Activated CD8-positive, alpha-beta memory T cell treated with anti-CD3 and anti-CD28 coated beads for 4 hours (primary cell): ENCODE measurements at places on chromosomes 12 and 14.

DNA sequence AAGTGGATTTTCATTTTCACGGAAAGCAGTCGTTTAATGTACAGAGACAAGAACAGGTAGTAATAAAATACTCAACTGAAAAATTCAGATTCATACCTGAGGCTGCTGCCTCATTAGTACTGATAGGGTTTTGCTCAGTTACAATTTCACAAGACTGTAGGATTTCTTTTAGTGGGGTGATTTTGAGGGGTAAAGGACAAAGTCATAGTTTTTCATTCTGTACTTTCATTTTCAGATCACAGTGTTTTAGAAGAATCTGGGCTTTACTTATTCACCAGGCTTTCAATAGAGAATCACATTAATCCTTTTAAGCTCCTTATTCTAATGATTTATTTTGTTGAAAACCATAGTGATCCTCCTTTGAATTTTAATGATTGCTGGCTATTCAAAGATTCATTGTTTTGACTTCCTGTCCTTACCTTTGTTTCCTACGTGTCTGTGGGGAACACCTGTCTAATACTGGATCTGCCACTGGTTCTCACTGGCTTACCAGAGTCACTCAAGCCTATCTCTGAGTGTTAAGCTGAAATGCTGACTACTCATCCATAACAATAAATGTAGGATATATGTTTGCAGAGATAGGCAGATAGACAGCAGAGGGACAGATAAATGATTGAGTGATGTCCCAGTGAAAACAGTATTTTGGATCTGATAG lies 243.8 kb upstream of the NPAS3 start:
- DNase-seq, result no peak

DNA sequence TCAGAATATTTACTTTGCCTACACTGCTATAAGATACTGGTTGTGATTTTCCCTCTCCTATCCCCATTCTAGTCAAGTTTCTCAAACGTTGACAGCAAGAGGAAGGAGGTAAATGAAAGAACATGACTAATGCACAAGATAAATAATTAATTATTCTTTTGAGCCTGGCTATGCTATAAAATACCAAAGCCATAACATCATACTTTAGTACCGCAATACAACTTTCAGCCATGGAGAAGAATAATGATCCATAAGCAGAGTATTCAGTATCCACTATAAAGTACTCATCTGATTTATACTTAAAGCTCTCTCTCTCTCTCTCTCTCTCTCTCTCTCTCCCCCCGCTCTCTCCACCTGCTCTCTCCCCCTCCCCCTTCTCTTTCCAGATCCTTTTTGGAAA lies 41.3 kb downstream of the TDG start:
- no peak for DNase-seq

- DNase-seq, result no peak
These were observed 5.2 kb downstream of the P2RX4 start for GRCh38 chr12:121214855-121215745.

GRCh38 chr12:131830914-131831571 lies 2.9 kb downstream of the MMP17 start:
- DNase-seq, result no peak

DNA sequence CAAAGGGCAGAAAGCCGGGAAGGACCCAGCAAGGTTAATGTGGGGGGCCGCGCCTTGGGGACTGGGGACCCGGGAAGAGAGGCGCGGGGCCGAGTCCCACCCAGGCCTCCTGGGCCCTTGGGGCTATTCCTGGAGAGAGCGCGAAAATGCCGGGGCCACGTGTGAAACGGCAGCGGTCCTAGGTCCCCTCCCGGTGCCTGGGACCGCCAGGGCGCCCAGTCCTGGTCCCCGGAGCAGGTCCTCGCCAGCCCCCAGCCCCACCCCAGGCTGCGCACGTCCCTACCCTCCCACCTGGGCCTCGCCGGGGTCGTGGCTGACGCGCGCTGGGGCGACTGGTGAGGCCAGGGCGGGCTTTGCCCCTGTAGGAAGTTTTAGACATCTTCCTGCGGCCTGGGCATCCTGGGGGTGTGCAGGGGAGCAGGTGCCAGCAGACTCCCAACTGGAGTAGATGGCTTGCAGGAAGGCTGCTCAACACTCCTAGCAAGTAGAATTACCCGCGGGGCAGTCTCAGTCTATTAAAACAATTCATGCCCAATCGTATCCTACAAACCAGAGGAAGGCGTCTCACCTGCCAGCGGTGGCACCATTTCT lies 708 bp downstream of the FAR2 start:
- DNase-seq, result no peak

- no peak for DNase-seq
These were observed 172.7 kb downstream of the ANO6 start for GRCh38 chr12:45388545-45388944.

GRCh38 chr14:65604936-65605335 lies 192.4 kb downstream of the FUT8 start:
- no peak for DNase-seq

DNA sequence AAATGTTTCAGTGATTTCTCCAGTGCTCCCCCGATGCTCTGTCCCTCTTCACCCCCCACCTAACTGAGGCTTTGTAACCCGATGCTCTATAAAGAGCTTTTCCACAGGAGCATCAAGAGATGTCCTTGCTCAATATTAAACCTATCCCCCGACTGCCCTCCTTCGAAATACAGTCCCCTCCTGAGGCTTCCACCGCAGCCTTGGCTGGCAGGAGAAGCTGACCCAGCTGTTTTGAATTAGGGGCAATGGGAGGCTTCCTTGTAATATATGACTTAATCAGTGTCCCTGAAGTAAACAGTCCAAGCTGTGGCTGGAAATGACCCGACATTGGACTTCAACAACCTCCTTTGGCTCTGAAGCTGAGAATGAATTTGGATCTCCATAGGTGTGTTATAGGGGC lies 62.4 kb downstream of the TMEM30B start:
- DNase-seq, result no peak

GRCh38 chr12:15613981-15614380 lies 175.2 kb downstream of the EPS8 start:
- DNase-seq, result no peak

GRCh38 chr14:74018586-74019407 lies at the start of the genes BBOF1 and ENTPD5:
TSS of gene BBOF1 (plus strand) at chr14:74019349. CDS start at chr14:74019479, 130 bp downstream.
TSS of gene ENTPD5 (minus strand) at chr14:74019288. CDS start at chr14:73988102, 31,186 bp downstream.
- peak; percentile 69 for DNase-seq

- no peak for DNase-seq
These were observed 98.9 kb downstream of the GPHN start for GRCh38 chr14:66606826-66607225.

DNA sequence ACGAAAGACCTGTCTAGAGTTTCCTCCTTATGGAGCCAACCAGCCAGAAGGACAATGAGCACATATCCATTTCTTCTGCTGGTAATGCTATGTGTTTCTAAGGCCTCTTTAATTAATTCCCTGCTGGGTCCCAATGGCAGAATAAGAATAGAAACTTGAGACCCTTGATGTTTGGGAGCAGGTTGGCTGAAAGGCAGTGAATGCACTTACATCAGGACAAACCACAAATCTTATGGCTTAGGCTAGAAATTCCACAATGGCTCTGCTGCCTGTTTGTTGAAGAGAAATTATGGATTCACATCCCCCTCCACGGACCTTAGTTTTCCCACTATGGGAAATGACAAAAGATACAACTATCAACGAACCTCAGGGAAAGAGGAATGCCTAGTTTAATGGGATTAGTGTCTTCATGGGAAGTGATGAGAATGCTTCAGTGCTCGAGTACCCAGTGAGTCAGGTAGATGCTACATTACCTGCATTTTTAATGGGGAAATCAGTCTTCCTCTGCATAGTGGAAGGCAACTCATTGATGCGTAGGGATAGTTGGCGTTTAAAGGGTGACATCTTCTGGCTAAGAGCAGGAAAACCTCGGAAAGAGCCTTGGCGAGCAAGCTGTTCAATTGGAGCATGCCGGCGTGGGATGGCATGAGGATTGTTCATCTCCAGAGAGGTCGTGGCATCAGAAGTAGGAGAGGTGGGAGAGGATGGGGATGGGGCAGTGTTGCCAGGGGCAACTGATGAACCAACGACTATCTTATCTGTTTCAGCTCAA lies 46.5 kb downstream of the PAPLN start:
- DNase-seq, result no peak

GRCh38 chr12:124770728-124771127 lies 92.9 kb downstream of the SCARB1 start:
- DNase-seq, result no peak

DNA sequence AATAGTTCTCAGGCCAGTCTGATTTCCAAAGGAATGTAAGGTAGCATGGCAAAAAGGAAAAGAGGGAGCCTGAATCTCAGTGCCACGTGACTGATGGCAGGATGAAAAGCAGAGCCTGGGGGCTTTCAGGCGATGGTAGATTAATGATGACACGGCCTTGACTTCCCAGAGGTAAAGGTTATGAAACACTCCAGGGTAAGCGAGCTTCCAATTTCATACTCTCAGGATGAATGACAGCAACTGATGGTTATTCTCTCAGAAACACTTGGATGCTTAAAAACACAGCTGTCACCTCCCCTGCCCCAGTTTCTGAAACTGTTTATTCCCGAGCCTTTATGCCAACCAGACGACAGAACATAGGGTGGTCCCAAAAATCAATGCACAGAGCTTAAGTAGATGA lies 28.8 kb downstream of the GDF11 start:
- no peak for DNase-seq

GRCh38 chr12:58804749-58805148 lies 115.6 kb downstream of the LRIG3 start:
- DNase-seq, result no peak

- no peak for DNase-seq
These were observed 52.9 kb downstream of the PEBP1 start for GRCh38 chr12:118188690-118189371.

- DNase-seq, result no peak
These were observed 189.6 kb upstream of the TMEM132C start for GRCh38 chr12:128077211-128077916.

DNA sequence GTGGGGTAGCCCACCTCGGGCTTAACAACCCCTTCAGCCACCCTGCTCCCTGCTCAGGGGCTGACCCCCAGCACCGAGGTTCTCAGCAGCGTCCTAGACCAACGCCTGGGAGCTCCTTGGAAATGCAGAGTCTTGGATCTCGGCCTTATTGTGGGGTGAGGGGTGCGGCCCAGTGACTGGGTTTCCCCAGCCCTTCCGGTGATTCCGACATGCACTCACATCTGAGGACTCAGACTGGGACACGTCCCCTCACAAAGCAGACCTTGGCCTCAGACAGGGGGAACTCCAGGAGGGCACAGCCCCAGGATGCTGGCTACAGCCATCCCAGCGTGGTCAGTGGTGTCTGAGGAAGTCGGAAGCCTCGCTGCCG lies 117.7 kb downstream of the RFLNA start:
- DNase-seq, result no peak

DNA sequence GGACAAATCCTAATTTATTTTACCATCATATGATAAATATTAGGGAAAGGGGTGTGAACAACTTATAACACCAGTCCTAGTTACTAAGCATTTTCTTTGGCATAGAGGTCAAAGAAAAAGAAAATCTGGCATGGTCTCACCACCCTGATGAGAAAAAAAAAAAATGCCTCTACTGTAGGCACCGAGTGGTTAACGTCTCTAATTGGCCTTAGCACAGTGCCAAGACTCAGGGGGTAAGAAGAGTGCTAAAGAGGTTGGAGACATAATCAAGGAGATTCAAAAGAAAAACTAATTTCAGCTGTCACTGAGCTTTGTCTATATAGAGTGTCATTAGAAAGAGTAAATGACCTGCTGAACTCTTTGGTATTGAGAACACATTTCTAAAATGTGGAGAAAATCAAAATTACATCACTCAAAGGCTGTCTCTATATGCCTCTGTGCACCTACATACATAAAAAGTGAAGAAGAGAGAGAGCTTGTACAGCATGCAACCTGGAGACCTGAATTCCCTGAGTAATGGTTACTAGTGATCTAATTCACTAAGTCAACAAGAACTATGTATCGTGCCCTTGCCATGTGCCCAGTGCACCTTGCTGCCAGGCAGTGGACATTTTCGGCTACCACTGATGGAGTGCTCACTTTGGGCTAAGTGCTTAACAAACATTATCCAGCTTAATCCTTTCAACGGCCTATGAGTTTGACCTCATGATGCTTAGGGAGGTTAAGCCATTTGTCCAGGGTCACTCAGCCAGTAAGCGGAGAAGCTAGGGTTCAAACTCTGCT lies 113.8 kb upstream of the G2E3 start:
- DNase-seq, result no peak

DNA sequence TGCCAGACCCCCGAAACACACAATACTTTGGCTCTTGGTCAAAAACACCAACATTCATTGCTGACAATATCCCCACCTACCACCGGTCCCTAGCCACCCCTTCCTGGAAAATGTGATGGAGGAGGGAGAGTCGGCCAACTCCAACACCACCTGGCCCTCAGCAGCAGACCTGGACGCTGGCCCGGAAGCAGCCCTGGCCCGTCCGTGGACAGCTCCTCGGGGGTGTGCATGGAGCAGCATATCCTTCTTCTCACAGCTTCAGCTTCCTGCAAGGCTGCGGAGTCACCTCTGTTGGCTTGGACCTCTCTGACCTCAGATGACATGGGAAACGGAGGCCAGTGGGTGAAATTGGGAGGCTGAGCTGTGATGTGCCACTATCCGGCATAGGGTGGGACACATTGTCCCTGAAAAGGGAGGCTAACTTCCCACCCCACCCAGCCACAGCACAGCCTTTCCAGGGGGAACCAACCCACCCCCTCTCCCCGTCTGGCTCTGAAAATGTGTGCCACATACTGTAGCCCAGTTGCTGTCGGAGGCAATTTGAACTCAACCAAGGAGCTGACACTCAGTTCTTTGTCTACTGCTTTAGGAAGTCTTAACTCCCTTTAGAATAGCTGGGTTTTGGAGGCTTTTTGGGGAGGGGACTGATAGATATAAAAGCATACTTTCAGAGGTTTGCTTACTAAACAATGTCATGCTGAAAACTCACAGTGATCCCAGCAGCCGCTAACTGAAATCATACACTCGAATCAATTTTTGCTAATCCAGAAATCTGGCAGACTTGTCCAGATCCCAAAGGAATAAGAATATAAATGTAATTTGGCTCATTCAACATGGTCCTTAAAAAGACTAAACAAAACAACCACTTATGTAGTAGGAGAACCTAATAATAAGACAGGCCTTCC lies 43.1 kb upstream of the LTA4H start:
- DNase-seq, result no peak

GRCh38 chr14:94001016-94001415 lies 3.9 kb downstream of the CCDC197 start:
- DNase-seq, result no peak

- DNase-seq, result no peak
These were observed 123.3 kb upstream of the MED13L start for GRCh38 chr12:116400636-116401372.

- DNase-seq, result no peak
These were observed 892.9 kb upstream of the USP15 start for GRCh38 chr12:61367281-61367785.

GRCh38 chr12:131242741-131243496 lies 289.2 kb downstream of the ADGRD1 start:
- no peak for DNase-seq

DNA sequence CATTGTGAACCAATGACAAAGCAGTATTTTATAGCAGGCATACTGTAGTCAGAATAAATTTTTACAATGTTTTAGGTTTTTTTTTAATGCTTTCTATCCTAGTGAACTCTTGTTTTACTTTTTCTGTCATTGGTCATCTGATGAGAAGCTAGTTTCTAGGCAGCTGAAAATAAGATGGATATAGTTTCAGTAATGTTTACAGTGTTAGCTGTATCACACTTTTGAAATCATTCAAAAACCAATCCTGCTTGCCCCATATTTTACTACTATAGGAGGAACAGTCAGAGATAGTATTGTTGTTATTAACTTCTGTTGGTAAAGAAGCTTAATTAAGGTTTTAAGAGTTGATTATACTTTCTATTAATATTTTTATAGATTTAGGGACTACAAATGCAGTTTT lies 24.5 kb downstream of the USP15 start:
- DNase-seq, result no peak

GRCh38 chr14:104102282-104102914 lies 16.9 kb downstream of the ASPG start:
- DNase-seq, result no peak

- DNase-seq, result no peak
These were observed 232.0 kb upstream of the TMTC1 start for GRCh38 chr12:30015631-30016337.
